ENCODE measurements at places on chromosomes 11 and 22.

DNA sequence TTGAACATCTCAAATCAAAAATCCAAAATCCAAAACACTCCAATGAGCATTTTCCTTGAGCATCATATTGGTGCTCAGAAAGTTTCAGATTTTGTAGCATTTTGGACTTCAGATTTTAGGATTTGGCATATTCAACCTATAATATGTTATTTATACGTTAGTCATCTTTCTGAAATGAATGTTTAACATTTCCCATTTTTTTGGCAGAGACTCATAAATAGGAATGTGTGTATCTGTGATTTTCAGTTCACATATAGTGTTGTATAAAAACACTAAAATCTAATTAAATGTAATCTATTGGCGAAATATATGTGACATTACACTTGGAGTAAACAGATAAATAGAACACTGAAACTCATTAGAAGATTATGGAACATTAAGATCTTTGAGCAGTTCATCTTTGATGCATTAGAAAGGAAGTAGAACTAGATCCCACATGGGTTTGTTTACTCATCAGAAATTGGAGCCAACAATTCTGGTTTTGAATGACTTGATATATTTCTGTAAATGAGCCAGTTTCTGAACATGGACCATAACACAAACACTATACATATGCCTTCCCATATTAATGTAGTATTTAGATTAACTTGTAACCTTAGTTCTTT is 153.1 kb downstream of the UVRAG start:
- no peak for DNase-seq

DNA sequence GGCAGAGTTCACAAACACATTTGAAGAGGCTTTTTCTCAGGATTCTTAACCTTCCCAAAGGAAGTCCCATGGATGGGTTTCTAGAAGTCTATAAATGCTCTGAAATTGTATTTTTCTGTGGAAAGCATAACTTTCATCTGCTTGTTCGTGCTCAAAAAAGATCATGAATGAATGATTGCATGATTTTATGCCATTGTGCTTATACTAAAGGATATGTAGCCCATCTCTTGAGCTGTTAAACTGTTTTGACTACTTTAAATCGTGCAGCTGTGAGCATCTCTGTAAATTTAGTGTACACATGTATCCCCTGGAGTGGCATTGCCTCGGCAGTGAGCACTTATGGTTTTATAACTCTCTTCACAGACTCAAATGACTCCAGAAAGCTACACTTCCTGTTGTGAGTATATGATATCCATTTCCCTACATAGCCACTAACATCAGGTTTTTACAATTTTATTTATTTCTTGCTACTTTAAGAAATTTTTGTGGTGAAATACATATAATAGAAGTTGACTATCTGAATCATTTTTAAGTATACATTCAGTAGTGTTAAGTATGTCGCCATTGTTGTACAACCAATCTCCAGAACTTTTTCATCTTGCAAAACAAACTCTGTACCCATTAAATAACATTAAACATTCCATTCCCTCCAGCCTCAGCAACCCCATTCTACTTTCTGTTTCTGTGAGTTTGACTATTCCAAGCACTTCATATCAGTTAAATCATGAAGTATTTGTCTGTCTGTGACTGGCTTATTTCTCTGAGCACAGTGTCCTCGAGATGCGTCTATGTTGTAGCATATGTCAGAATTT is 8.0 kb downstream of the NEAT1 start:
- DNase-seq: no peak

DNA sequence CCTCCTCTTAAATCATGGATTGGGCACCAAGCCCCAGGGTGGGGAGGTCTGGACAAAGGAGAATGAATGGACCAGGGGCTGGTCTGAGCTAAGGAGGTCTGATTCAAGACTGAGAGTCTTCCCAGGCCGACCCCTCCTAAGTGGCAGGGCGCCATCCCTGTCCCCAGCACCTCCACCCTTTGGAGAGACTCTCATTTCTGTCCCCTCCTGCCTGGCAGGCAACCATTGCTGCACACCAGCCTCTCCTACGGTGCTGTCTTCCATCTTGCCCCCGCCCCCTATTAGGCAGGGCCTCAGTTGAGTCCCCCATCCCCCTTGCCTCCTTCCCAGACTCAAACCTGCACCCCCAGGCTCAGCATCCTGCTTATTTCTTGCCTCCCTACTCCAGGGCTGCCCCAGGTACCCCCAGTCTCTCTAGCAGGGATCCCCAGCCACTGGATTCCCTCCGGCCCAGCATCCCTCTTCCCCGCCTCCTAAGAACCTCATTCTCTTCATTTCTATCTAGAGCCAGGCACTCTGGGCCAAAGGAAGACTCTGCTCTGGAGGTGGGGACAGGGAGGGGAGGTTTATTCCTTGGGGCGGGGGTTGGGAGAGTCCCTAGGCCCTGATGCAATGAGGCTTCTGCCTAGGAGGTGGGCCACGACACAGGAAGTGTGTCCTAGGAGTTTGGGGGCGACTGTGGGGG is 1.7 kb upstream of the RCOR2 start:
- DNase-seq: no peak

DNA sequence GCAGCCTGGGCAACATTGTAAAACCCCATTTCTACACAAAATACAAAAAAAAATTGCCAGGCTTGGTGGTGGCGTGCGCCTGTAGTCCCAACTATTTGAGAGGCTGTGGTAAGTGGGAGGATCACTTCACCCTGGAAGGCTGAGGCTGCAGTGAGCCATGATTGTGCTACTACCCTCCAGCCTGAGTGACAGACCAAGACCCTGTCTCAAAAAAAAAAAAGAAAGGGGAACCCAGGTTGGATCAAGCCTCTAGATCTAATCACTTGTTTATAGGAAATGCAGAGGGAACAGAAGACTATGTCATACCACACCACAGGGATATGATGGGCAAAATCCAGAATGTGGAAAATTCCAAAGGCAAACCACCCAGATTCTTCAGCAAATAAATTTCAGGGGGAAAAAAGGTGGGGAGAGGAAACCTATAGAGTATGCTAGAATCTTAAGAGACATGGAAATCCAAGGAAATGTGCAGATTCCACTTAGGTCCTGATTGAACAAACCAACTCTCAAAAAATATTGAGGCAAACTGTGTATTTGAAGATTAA is 16.5 kb upstream of the MALAT1 start:
- DNase-seq: no peak

GRCh38 chr11:10500757-10501684 is 40.0 kb downstream of the RNF141 start:
- DNase-seq: no peak

DNA sequence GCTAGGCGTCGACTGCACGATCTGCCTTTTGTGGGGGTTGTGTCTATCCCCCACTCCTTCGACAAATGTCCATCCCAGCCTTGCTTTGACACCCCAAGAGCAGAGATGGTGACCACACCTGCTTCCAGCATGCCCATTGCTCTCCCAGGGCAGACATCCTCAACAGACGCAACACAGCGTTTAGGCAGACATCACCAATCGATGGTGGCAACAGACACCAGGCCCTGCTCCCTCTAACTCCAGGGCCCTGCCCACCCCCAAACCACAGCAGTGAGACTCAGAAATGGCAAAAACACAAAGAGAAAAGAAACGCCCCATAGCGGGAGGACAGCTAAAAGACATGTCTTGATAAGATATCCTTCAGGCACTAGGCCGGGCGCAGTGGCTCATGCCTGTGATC is 150.9 kb downstream of the CRYBB2 start:
- no peak for DNase-seq

DNA sequence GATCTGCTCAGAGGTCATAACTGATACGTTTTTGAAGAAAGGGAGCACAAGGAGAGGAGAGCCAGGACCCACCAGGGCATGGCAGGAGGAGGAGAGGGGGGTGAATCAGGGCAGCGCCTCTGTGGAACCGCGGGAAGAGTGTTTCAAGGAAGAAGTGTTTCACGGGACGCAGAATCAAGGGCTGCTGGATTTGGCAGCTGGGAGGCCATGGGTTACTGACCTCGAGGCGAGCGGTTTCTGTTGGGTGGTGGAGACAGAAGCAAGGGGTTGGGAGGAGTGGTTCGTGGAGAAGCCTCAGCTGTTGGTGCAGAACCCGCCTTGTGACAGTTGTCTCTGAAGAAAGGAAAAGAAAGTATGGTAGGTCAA is 13.1 kb downstream of the VPS26B start:
- no peak for DNase-seq

DNA sequence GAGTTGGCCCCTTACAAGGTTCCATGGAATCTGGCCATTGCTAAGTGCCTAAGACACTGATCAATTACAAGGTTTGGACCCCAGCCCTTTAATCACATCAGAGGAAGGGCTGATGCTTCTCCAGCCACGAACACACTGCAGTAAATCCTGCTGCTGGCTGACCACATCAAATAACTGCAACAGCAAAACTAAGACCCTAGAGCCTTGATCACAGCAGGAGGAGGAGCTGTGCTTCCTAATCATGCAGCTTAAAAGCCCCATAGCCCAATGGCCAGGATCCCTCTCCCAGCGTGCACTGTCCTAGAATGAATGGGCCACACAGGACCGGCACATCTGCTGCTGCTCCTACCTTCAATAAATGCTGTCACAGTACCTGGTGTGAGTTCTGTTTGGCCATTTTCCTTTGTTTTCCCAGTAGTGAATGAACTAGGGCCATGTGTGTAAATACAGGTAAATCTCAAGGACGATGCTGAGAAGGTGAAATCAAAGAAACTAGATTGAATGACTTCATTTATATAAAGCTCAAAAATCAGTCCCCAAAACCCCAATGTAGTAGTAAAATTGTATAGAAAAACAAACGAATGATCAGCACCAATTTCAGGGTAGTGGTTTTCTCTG is 12.7 kb downstream of the ZP1 start:
- DNase-seq: no peak

DNA sequence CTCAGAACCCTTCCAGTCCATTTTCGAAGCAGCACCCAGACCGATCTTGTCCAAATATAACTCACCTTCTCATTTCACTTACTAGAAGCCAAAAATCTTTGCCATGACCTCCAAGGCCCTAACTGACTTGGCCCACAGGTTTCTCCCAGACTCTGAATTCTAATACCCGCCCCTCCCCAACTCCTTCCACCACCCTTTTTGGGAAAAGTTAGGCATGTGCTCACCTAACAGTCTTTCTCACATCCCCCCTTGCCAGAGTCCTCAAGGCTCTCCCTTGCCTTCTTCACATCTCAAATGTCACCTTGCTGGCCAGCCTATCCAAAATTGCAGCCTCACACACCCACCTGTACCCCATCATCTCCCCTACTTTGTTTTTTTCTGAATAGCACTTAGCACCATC is 369.3 kb downstream of the NXPE2 start:
- no peak for DNase-seq

DNA sequence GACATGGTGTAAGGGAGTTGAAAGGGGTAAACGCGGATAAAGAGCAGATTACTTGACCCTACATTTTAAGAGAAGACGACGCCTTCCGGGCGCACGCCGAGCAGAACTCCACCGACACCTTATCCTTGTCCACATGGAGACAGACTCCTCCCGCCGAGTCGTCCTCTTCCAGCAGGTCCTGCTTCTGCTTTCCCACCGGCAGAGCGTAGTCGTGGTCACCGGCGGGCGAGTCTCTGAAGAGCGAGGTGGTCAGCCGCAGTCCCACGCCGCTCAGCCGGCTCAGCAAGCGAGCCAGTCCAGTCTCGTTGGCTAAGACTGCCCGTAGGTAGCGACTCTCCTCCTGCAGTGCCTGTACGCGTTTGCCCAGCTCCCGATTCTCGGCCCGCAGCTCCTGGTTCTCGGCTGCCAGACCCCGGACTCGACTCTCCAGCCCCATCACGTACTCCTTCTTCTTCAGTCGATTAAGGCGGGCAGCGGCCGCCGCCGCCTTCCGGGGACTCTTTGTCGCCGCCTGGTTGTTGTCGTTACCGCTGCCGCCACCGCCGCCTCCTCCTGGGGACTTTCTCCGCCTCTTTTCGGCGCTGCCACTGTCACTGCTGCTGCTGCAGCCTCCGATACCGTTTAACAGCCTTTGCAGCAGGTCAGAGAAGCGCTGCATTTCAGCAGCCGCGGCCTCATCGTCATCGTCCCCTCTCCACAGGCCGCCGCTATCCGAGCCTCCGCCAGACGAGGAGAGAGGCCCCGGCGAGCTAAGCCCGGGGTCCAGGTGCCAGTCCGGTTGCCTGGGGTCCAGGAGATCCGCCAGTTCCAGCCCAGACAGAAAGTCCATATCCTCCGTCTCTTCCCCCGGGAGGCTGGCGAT is 945 bp downstream of the CREBZF start:
- peak; percentile 90 for DNase-seq

GRCh38 chr11:70511345-70511744 is 113.0 kb downstream of the CTTN start:
- no peak for DNase-seq

GRCh38 chr11:78926633-78927338 is 352.1 kb upstream of the NARS2 start:
- no peak for DNase-seq

DNA sequence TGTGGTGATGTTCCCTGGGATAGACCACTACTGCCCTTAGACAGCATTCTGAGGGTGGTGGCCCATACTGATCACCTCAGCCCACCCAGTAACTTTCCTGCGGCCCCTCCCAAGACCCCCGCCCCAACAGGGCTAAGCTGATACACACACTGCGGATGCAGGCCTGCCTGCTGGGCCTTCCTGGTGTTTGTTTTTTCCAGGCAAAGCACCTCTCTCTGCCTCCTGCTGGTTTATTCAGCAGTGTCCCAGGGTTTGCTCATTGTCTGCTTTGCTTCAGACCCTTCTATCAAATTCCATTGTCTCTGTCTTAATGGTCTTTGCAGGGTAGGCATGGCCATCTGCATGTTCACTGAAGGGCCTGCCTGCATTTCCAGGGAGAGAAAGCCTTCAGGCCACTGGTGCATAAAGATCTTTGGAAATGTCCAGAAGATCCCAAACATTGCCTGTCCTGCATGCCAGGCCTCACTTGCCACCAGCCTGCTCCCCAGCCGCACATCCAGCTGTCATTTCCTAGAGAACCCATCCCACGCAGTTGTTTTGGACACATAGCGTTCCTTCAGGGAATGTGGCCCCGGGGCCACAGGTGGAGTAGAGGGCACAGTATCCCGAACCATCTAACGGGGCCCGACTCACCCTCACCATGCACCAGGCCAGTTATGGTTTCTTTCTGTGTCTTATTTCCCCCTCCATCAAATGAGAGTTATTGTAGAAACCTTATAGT is 50.2 kb downstream of the BCR start:
- no peak for DNase-seq
